ENCODE measurements at places on chromosomes 4 and X. TPM values are rescaled to one million over a fixed set of nuclear protein-coding genes. Genes with fewer than 3 reads are reported as not detected.

DNA sequence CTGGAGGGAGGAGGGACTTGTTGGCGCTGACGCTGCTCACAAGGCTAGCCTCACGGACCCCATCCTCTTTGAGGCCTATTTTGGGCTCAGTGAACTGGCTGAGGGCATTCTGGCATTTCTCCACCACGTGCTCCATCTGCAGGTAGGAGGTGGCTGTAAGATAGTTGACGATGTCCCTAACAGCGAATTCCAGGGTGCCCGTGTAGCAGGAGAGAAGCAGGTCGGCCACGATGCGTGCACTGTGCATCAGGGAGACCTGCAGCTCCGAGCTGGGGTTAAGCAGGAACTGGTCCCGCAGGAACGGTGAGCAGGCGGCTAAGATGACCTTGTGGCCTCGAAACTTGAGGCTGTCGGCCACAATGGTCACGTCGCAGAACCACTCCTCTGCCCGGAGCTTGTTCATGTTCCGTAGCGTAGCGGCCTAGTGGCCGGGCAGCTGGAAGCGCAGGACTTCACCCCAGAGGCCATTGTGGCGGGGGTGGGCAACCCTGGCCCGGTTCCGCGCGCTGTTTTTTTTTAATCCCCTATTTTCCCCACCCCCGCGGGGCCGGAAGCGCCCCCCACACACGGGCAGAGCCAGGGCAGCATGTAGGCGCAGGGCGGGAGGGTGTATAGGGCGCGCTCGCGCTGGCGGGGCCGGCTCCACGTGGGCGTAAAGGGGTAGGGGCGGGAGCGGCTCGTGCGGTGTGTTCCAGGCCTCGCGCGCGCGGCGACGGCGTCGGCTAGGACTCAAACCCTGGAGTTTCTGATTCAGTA lies 73.2 kb downstream of the UBE2K start:
- no peak for DNase-seq

FRG2 gene
- not detected for total RNA-seq

ZNF595 gene
- 9.9 TPM for total RNA-seq

- DNase-seq: no peak
Measured at GRCh38 chrX:7943600-7944245, 16.5 kb upstream of the PNPLA4 start.

- DNase-seq: no peak
Measured at GRCh38 chrX:70132224-70132623, 1.0 kb upstream of the IGBP1 start.
